ENCODE measurements at places on chromosomes 4 and X. TPM values are rescaled to one million over a fixed set of nuclear protein-coding genes. Genes with fewer than 3 reads are reported as not detected.

Gene P2RY4
- not detected for total RNA-seq

Gene ARMCX4
- total RNA-seq, result 4.6 TPM

DNA sequence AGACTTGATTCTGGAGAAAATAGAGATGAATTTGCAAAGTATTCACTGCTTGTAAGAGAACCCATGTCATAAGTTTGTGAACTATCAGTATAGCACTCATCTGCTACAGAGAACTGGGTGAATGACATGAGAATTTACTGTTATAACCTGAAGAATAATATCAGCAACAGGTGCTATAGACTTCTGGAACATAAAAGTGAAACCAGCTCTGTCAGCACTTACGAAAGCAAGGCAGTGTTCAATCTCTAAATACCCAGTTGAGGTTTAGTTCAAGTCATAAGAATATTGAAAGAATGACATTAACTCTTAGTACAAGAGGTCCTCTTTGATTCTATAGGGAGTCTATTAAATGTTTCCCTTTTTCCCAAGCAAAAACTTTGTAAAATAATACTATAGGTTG is 232.9 kb upstream of the ANKRD50 start:
- no peak for DNase-seq

- DNase-seq, result no peak
Observed at GRCh38 chr4:164761241-164761640, 7.3 kb downstream of the SMIM31 start.

Data from pulmonary artery endothelial cell (primary cell).